ENCODE measurements at places on chromosomes 7 and 10.

- DNase-seq, result no peak
Measured at GRCh38 chr10:33461295-33461640, 126.8 kb upstream of the NRP1 start.

DNA sequence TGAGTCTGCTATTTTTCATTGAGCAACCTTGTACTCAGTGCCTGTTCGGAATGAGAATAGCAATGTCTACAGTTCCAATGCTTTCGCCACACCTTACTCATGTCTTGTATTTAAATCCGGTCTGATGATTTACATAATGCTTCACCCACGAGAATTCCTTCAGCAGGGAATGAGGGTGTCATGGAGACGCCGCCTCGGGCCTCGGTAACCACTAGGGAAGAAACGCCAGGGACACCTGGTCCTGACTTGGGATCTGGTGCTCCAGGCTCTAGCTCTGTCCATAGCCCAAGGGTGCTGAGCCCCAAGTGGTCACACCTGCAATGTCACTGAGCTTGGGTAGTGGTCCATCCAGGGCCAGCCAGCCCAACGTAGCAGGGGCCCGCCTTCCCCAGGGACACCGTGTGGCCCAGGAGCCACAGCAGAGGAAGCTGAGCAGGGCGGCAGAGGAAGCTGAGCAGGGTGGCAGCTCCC is 37.4 kb downstream of the PRKAG2 start:
- no peak for DNase-seq

GRCh38 chr10:26887611-26888215 is 27.0 kb upstream of the ABI1 start:
- DNase-seq, result no peak

DNA sequence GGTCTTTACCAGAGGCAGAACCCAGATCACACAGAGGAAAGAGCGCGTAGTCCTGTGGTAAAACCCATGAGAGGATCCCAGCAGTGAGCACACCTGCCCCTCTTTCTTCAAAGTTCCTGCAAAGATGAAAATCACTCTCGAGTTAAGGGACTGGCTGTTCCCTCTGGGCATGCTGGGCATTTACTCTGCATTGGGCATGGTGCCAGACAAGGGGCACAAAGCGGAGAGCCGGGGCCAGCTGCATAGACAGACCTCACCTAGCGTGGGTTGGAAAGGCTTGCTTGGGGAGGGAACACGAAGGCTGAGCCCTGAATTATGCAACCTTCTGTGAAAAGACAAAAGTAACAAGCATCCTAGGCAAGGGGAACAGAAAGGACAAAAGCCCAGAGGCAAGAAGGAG is 120.0 kb upstream of the TCERG1L start:
- DNase-seq, result no peak

DNA sequence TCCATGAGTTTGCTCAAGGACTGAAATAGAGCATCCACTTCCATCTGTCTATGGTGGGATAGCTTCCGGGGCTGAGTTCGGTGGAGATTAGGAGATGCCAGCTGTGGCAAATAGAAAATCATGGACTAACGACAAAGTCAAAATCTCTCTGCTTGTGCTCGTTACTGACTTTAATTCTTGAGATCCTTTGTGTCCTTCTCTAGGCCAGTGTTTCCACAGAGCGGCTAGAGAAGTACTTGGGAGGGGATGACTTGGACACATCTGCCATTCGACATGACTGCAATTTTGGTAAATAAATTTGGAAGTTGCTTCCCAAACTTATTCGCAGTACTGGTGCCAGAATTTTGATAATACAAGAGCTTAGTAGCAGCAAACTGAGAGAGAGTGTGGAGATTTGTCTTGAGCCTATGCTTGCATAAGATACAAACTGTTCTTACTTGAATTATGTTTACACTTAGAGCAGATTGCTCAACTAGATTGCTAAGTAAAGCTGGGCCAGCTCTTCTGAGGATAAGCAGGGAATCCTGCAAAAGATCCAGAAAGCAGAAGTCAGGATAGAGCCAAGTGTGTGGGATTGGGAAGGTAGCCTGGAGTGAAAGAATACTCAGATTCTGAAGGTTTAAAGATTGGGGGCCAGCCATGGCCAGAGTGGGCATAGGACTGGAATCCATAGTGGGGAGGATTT is 27.6 kb downstream of the ABCC2 start:
- DNase-seq, result no peak

DNA sequence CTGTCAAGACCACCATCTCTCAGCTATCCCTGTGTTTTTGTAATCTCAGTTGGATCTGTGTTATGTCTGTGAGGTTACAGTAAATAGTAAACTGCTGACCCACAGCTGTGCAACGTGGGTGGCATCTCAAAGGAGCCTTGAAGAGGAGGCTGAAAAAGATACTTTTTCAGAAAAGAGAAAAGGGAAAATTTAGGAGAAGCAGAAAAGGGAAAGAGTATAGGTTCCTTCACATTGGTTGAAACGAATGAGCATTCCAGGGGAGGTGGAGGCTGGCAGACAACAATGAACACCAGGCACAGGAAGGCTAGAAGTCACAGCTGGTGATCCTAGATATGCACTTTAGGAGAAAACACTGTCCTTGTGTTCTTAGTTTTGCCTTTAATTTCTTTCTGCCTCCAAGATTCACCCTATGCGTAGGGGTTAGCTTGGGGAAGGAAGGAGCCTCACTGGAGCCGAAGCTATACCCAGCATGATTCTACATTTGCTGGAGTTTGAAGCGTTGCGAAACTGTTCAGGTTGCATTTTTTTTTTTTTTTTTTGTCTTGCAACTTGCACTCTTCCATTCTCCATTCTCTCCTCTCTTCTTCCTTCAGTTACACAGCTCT is 18.3 kb downstream of the CPED1 start:
- DNase-seq, result no peak

GRCh38 chr10:90847436-90847835 is 10.4 kb downstream of the HTR7 start:
- no peak for DNase-seq

Data from effector memory CD4-positive, alpha-beta T cell (primary cell).